Stimulated activated CD8-positive, alpha-beta memory T cell treated with anti-CD3 and anti-CD28 coated beads, Interleukin-15, amount 100 ng/mL, for 48 hours (primary cell): ENCODE measurements at places on chromosomes 12 and 14.

DNA sequence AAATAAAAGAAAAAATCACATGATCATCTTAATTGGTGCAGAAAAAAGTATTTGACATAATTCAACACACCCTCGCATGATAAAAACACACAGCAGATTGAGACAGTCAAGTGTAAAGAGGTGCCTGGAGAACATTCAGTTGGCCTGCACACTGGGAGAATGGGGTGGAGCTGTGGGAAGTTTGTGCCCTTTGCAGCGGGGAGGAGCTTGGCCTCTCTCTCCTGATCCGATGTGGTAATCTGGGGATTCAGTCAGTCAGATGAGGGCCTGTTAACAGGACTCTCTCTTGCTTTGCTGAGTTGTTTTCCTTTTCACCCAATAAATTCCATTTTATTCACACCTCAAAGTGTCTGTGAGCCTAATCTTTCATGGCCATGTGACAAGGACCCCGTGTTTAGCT, 5.9 kb downstream of the SERPINA6 start:
- DNase-seq, result no peak

- no peak for DNase-seq
Observed at GRCh38 chr14:50961605-50962221, 17.4 kb upstream of the PYGL start.

DNA sequence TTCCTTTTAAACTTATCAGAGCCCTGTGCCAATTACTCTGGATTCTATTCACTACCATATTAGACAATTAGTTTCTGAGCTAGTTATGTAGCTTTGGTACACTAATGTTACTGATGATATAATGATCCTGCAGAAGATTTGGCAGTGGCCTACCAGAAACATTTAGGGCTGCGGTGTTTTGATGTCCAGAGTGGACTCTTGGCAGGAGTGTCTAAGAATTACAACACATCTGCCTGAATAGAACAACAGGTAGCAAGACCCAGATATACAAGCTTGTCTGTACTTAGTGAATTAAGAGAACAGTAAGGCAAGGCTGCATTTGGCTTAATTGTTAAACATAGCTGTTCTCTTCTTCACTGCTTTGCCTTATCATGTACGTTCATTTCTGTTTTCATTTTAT, 691.6 kb upstream of the FBXO33 start:
- no peak for DNase-seq

DNA sequence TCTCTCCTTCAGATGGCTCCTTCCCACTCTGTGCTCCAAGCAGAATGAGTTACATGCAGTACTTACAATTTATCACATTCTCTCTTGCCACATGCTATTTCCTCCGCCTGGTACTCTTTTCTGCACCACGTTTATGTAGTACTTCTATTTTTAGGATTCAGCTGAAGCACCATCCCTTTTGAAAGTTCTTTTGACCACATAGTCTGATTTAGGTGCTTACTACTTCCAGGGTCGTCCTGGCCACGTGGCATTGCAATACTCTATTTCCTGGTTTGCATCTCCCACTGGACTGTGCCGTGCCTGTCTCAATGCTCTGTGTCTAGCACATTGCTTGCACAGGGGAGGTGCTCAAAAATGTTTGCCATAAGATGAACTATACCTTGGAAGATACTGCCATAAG, 16.3 kb upstream of the TBC1D30 start:
- DNase-seq, result no peak

DNA sequence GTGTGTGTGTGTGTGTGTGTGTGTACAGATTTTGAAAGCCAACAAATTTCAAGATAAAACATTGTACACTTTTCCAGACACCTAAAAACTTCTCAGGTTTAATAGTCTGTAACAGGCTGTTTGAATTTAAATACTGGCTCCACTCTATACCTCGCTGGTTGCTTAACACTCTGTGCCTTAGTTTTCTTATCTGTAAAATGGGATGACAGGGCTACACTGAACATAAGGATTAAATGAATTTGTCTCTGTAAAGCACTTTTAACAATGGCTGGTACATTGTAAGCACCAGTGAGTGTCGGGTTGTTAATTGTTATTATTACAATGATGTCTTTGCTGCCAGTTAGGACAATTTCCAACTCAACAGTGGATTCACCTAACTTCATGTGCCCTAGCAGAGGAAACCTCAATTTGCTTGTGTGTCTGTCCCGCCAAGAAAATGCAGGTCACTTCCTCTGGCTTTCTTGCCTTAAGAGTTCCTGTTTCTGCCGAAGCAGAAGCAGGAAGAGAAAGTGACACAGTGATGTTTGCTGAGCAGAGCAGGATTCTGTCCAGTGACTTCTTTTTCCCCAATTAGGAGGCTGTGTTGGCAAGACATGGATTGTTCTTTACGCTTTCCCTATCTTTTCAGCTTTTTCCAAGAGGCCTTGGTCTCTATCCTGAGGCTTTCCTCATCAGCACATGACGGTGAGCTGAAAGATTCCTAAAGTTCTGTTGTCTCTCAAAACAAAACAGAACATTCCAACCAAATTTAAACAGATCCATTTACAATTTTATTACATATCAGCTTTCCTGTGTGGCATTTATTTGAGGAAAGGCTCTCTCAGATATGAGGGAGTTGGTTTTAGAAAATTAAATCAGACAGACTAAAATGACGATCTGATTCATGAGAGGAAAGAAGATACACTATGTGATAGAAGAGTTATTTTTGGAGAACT, 154.1 kb upstream of the ATP2B1 start:
- DNase-seq, result no peak

DNA sequence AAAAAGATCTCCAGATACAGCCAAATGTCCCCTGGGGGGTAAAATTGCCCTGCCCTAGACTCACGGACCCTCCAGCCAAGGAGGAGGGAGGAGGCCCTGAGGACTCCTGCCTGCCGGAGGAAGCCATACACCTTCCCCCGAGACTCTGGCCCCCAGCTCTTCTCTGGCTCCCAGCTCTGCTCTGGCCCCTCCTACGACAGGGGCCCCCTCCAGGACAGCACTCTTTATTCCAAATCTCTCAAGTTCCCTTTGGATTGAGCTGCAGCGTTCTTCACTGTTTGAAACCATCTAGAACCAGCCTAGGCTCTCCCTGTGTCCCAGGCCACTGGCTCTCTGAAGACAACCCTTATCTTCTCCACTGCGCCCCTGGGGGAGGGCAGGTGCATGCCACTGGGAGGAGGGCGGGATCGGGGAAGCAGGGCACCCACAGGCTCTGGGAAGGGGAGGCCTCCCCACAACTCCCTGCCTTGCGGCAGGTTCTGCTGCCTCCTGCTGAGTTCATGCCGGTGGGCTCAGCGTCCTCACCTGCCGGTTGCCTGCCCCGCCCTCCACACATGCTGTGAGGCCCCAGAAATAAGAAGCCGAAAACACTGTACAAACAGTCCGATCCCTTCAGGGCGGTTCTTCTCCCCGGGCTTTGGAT, 112.7 kb downstream of the DICER1 start:
- DNase-seq, result no peak

DNA sequence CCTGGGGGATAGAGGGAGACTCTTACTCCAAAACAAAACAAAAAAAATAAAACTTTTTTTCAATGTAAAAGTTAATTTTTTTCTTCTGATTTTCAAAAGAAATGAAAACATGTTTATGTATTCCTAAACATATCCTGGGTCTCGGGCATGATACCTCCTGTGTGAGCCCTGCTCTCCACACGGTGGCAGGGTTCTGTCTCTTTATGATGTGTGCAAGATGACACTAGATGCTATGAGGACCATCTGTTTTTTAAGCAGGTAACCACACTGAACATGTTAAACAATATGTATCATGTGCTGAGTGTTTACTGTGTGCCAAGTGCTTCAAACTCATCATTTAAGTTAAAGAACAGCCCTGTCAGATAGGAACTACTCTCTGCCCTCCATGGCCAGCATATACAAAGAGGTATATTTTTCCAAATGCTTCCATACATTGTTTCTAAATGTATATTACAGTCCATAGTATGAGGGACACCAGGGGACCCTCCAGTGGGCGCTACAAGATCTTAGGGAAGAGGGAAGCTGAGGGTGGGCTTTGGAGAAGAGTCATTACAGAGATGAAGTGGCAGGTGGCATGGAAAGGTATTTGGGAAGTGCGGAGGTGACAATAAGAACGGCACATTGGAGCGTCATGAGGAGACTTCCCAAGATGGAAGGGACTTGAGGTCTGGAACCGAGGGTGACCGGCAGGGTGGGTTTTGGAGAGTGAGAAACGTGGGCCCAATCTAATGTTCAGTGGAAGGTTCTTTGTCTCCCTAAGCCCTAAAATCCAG, 28.5 kb downstream of the FOS start:
- no peak for DNase-seq

- no peak for DNase-seq
Observed at GRCh38 chr14:52950410-52950897, 396 bp downstream of the FERMT2 start.

DNA sequence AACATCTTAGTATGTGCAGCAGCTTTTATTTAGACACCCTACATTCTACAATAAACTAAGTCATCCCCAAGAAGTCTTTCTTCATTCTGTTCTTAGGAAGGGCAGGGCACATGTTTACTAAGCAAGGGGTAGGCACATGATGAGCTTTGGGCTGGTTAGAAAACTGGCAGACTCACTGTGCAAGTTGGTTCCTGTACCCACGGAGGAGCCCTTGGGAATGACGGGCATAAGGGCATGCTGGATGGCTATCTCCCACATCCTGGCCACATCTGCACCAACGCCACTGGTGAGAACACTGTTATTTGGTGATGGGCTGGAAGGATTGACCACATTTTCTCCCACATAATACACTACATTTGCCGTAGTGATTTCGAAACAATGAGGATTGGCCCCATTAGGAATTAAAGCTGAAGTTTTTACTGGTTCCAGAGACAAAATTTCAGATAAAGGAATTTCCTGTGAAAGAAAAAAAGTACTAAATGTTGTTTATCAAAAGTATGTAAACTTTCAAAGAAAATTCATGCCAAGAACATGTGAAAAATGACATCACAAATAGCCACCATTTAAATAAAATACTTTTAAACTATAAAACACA, 297.0 kb downstream of the PRKD1 start:
- DNase-seq, result no peak

DNA sequence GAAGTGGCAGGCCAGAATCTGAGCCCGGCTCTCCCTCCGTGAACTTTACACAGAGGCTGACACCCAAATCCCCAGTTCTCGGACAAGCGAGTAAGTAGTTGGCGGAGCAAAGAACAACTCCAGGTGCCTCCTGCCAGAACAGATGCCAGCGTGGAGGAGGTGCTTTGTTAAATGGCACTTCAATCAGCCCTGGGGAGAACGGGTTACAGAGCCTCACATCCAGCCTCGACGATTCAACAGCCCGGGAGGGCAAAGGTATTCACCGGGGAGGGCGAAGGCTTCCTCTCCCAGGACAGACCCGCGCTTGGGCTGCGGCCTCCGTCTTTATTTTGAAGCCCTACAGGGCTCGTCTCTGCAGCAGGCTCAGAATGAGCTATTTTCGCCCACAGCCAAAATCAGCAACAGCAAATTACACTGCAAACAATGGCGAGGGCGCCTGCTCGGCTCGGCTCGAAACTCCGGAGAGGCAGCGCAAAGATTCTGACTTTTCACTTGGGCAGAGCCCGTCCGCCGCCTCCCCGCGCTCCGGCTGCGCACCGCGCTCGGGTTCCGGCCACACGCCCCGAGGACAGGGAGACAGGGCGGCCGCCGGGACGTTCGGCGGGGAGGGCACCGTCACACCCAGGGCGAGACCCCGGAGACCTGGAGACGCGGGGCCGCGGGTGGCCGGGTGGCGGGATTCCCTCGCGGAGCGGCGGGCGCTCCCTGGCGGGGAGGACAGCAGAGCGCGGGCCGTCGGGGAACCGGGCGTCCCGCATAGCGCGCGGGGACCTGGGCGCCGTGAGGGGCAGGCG, 811 bp downstream of the TMCC3 start:
- DNase-seq, result no peak

DNA sequence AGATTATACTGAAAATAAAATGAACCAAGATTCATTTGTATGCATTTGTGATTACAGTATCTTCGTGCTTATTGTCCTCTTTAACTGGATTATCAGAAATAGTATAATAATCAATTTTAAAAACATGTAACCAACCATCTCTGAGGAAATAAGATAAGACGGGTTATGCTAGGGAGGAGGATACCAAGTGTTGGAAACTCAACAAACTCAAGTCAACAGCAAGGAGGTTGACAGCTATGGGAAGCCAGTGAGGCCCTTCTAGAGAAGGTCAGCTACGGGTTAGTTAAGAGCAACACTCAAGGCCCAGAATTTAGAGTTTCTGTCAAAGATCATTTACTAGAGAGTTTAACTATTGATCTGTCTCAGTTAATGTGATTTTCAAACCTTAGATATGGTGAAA, 137.2 kb downstream of the PDZRN4 start:
- DNase-seq, result no peak

- no peak for DNase-seq
Observed at GRCh38 chr14:89479802-89480201, 62.8 kb upstream of the FOXN3 start.

GRCh38 chr12:6724409-6724797, 557 bp downstream of the COPS7A start:
- DNase-seq, result no peak

GRCh38 chr12:59431266-59431665, 164.6 kb upstream of the SLC16A7 start:
- no peak for DNase-seq

DNA sequence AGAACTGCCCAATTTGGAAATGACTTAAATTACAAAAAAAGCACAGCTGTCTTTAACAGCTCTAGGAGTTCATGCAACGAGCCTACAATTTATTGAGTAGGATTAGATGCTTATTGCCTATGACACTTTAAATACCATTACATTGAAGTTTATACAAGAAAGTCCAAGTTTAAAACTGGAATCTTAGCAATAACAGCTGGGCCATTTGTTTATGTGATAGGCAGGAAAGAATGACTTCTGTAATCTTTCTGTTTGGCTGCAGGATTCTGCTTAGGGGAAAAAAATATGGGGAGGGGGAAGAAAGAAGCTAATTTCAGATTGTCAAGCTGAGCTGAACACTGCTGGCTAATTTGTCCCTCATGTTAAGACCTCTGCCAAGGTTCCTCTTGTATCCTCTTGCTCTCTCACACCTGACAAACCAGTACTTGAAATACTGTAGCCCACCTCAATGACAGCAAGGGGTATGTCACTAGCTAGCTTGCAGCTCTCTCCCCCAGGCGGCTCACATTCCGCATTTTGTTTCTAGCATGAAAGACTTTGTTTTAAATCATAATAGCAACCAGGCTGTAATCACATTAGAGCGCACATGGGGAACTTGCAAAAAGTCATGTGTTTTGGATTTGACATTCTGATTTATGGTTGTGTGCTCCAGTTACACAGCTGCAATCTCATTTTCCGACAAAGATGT, 384.8 kb downstream of the BMP4 start:
- no peak for DNase-seq
